ENCODE measurements at places on chromosomes 16 and 17. TPM values are rescaled to one million over a fixed set of nuclear protein-coding genes. Genes with fewer than 3 reads are reported as not detected.

DNA sequence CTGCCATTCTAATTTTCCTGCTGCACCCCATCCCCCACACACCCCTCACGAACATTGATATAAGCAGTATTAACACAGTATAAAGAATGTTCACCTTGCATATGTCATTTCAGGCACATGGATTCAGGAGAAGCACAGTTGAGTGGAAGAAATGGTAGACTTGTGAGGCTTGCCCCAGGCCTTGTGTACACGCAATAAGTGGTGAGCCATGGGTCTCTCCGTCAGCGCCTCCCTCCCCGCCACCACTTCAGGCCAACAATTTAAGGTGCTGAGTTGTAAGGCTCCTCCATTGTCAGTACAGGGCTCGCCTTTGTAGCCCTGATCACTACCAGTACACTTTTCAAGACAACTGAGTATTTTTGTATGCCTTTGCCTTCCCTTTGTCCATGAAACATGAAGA, 12.2 kb upstream of the CLEC18C start:
- no peak for DNase-seq

- DNase-seq = no peak
Measured at GRCh38 chr16:4685292-4685691, 8.1 kb upstream of the NUDT16L1 start.

Gene HDAC5
- 35.9 TPM for polyA plus RNA-seq

- peak; percentile 72 for DNase-seq
Measured at GRCh38 chr16:21946889-21947635, 6.1 kb upstream of the UQCRC2 start.

Gene KRTAP2-3
- polyA plus RNA-seq = not detected

- peak; percentile 88 for DNase-seq
Measured at GRCh38 chr17:46925185-46925868, 2.4 kb downstream of the GOSR2 start.

GRCh38 chr16:56013962-56014552, 138.9 kb upstream of the CES5A start:
- DNase-seq = peak; percentile 15

DNA sequence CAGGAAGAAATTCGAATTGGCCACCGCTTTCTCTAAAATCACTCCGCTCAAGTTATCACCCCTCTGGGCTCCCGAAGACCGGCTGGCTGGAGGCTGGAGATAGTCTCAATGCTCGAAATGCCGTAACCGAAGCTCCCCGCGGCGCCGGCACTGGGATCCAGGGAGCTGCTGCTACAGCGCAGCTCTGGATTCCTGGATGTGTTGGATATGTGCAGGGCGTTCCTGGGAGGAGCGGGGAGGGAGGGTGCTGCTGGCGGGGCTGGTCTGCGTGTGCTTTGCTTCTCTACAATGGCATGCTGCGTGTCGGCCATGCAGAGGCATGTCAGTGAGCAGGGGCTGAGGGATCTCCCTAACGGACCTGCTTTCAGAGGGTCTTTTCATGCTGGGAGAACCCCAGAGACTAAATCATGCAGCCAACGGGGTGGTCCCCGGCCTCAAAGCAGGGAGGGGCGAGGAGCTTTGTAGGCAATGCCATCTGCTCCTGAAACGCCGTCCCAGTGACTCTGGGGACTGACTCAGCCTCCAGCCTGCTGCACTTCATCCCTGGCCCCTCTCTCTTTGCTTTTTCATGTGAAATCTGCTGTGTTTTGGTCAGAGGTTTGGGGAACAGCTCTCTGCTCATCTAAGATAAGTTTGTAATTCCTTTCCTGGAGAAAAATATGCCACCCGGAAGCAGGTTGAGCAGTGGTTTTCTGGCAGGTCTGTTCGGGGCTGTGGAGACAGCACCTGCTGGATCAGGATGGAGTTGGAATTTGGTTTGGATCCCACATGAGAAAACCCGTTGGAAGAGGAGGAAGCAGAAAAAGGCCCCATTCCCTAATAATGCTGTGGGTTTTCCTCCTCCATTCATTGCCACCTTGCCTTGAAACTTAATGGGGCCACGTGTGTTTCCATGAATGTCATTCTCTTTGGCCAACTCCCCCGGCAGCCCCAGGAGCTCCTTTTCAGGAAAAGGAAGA, 311.4 kb downstream of the SEC14L1 start:
- DNase-seq = peak; percentile 73

GRCh38 chr16:23113185-23113584, 36.1 kb downstream of the USP31 start:
- DNase-seq = no peak

Gene VPS4A
- 43.5 TPM for polyA plus RNA-seq

Gene CLDN6
- 26.0 TPM for polyA plus RNA-seq

DNA sequence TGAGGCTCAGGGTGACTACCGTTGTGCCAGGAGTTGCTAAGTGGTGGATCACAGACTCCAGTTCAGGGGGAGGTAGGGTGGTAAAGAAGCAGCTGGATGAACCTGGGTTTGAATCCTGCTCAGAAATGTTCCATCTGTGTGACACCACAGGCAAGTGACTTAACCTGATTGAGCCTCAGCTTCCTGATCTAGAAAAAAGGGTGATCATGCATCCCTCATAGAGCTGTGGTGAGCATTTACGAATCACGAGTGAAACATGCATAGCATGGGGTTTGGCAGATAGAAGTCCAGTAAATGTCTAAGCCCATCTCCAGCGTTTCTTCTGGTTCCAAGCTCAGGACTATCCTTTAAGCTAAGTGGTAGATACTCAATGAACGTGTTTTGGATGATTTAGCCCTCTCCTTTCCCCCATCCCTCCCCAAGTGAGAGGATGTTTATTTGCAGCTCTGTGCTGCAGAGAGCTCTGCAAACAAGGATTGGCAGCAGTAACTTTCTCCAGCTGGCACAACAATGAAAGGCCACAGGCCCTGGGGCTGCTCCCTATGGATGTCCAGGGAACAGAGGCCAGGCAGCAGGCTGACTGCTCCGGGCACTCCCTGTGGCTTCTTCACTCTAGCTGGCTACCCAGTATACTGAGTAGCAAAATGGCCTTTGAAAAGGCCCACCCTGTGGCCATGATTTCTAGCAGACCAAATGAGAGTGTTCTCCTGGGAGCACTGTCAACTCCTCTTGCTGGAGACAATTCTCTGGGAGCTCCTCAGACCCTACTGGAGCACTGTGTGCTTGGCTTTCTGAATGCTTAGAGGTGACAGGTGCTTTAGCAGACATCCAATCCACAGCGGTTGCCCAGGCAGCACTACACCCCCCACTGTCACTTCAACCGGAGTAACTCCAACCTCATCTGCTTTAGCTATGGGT, 21.3 kb downstream of the CA4 start:
- no peak for DNase-seq

DNA sequence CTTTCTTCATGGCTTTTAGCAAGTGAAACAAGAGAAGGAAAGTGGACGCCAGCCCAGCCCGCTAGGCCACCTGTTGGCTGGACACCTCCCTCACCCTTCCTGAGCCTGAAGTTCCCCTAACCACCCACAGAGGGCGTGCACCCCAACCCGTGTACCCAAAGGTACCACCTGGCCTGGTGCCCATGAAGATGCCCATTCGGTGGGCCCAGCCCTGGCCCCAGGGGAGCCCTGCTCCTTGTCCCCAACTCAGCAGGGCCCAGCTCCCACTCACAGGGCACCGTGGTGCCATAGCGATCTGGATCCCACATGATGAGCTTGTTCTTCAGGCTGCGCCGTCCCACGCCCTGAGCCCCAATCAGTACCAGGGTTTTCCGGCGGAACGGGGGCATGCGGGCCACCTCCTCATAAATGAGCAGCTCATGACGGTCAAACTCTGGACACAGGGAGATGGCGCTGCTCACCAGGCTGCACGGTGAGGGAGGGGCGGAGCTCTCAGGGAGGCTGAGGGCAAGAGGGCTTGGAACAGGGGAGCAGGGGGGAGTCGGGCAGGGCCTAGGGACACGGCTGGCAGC, 26.8 kb downstream of the MPP2 start:
- peak; percentile 20 for DNase-seq

Gene RND2
- 1.8 TPM for polyA plus RNA-seq

DNA sequence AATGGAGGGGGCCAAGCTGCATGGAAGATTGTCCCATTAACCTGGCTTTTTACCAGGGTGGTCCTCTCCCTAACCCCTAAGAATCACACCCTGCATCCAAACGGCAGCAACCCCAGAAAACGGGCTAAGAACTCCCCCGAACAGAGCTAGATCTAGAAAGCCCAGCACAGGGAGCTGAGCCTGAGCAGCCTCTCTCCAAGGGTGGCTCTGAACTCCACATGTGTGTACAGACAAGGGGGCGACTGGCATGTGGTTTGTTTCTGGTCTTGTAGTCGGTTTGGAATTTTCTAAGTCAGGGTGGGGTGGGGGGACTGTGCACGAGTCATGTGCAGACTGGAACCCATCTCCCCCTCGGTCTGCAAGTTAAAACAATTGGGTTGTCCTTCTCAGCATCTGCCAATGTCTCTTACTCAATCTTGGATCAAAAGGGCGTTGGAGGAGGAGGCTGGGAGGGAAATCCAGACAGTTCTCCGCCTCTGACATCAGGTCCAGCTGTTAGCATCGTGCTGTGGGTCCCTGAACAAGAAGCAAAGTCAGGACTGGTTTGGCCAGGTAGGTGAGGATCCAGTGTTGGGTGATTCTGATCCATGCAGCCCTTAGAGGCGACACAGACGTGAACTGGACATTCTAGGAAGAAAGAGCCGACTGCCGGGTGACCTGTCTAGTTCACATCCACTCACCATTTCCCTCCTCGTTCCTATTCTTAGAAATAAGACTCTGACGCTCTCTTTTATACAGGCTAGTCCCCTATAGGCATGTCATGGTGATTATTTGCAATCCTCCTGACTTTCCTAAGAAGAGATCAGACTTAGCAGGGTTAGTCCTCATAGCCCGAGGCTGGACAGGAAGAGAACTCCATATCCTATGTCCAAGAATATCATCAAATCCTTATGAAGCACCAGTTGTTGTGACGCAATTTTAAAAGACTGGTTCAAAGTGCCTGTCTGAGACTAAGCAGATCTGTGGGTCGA, 381.8 kb downstream of the SOX9 start:
- peak; percentile 71 for DNase-seq

DNA sequence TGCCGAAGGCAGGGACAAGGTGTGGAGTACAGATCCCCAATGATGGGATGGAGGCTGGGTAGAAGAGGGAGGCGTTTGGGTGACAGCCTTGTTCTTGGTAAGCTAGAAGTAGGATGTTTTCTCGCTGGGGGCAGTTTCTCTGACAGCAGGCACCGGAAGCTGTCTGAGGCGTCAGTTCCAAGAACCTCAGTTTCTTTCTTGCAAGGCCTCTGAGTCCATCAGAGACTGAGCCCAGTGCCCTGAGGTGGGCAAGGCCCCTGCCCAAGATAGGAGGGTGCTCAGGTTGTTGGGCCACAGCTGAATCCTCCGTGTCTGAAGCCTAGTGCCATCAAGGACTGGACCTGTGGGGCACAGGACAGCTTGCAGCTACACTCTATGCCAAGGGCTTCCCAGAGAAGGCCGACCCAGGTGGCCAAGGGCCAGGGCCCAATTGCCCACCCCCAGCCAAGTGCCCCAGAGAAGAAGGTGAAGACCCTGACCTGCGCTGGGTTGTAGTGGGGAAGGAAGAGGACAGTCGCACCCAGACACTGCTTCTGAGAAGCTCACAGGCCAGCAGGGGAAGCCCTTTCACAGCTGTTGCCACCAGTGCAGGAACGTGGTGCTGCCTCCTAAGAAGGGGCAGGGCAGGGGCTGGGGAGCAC, 13.1 kb downstream of the CYB5D2 start:
- DNase-seq = no peak

- DNase-seq = no peak
Measured at GRCh38 chr17:18182978-18183333, 672 bp upstream of the ALKBH5 start.

Gene KRT31
- not detected for polyA plus RNA-seq

Measured in large intestine (tissue), 12 donors.